Mammary microvascular endothelial cell (primary cell): ENCODE measurements at places on chromosomes 2 and 18. TPM values are rescaled to one million over a fixed set of nuclear protein-coding genes. Genes with fewer than 3 reads are reported as not detected.

Gene PLEKHH2
- total RNA-seq: 0.05 and 0.13 TPM in 2 replicates

Gene MBD5
- 7.1 and 8.1 TPM in 2 replicates for total RNA-seq

Gene CNTNAP5
- total RNA-seq: not detected in 2 replicates

Gene RAD51AP2
- total RNA-seq: not detected in 2 replicates

Gene NMS
- total RNA-seq: not detected in 2 replicates

Gene PPP4R3B
- 34.0 and 38.2 TPM in 2 replicates for total RNA-seq

Gene EIPR1
- 58.8 and 62.1 TPM in 2 replicates for total RNA-seq

Gene SCN7A
- total RNA-seq: not detected in 2 replicates

Gene B3GNT7
- 1.1 and 1.3 TPM in 2 replicates for total RNA-seq

Gene GKN2
- total RNA-seq: 0.20 TPM in 1 of 2 replicates, not detected in the other

Gene IL1F10
- not detected in 2 replicates for total RNA-seq

Gene CHPF
- 0.27 and 0.44 TPM in 2 replicates for total RNA-seq

Gene KCNG2
- total RNA-seq: not detected in 2 replicates

Gene AFF3
- 0.49 and 0.80 TPM in 2 replicates for total RNA-seq

Gene FOXD4L1
- 0.07 TPM in 1 of 2 replicates, not detected in the other for total RNA-seq

Gene PROM2
- total RNA-seq: under 0.01 TPM in 1 of 2 replicates, not detected in the other

Gene HOXD9
- 13.6 and 17.2 TPM in 2 replicates for total RNA-seq

Gene MARS2
- 6.6 TPM in 2 replicates for total RNA-seq
